ENCODE measurements at places on chromosomes 2 and 18.

DNA sequence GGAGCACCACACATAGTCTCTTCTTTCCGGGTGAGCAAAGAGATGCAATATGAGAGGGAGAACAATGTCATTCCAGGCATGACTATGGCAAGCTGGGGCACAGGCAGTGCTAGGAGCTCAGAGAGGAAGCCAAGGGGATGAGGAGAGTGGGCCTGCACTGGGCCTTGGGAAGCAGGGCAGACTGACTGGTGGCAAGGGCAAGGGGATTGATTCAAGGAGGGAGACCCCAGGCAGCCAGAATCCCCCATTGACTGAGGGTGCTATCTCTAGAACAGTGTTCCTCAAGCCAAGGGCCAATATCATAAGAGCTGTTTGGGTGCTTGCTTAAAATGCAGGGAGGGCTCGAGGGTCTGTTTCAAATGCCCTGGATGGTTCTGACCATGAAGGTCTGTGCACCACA lies 36.1 kb downstream of the MARCO start:
- no peak for DNase-seq

DNA sequence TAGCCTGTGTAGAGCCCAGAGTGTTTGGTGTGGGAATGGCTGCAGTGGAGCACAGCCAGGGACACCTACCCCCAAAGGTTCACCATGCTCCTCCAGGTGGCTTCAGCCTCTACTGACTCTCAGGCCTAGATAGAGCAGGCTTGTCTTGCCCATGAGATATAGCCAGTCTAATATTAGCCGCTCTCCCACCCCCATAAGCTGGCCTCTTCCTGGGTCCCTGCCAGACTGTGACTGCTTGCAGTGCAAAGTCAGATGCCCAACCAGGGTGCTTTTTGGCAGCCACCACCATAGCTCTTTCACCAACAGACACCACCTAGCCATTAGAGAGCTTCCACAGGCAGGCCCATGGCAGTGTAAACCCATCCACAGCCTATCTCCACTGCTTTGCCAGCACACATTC lies 405.3 kb downstream of the MBD2 start:
- DNase-seq, result no peak

DNA sequence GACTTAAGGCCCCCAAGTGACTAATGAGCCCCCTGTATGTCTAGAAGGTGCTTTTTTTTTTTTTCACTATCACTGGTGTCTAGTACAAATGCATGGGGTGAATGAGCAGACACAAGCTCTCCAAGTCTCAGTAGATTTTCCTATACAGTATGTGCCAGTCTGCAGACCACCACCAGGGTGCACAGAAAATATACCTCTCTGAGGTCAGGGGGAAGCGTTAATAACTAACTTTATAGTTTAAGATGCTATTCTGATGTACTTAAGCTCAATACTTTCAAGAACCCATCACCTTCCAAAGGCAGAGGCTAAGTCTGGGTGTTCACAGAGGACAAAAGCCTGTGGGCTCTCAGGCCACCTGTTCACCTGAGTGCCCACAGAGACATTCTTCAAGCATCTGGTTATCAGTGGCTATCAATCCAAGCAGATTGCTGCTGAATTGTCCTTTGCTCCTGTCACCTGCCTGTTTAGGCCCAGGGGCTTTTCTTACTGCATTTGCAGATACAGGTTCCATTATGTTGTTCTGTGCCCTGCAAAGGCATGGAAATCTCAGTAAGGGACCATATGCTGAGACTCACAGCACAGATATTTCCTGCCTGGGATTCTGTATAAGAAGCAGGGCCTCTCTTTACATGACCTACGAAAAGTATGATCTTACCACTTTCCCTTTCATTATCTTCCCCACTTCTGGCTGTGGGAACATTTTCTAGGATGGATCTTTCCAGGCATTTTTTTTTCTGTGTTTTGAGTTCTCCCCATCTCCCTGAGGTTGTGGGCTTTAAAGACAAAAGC lies 534.6 kb downstream of the TNS1 start:
- DNase-seq, result no peak

DNA sequence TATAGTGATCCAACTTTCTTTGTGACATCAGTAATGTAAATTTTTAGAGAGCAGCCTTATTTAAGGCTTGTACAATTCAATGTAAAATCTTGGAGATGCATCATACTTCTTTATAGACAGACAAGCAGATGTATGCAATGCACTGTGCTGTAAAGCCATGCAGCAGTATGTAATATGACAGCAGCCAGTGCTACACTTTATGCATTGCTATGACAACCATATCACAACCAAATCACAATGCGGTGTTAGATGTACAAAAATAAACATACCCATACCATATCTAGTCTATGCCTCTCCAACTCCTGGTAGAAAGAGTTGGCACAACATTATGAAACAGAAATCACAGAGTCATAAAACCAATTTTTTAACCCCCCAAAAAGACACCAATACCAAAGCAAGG lies 110.3 kb upstream of the WDSUB1 start:
- no peak for DNase-seq

- DNase-seq, result no peak
Observed at GRCh38 chr2:57890464-57890863, 156.1 kb upstream of the VRK2 start.

DNA sequence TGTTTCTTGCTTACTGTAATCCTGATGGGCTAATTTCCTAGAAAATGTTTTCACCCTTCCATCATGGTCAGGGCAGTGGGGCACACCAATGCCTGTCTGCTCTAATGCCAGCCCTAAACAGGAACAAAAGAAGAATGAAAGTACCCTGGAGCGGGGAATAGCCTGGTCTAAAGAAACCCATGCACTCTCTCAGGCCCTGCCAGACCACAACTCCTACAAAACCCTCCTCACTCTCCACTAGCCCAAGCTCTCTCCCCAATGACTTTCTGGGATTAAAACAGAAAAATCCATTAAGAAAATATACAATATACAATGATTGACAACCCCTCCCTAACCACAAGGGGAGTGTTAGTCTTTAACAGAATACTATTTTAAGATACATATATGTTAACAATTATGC lies 67.6 kb downstream of the AAK1 start:
- DNase-seq, result no peak

DNA sequence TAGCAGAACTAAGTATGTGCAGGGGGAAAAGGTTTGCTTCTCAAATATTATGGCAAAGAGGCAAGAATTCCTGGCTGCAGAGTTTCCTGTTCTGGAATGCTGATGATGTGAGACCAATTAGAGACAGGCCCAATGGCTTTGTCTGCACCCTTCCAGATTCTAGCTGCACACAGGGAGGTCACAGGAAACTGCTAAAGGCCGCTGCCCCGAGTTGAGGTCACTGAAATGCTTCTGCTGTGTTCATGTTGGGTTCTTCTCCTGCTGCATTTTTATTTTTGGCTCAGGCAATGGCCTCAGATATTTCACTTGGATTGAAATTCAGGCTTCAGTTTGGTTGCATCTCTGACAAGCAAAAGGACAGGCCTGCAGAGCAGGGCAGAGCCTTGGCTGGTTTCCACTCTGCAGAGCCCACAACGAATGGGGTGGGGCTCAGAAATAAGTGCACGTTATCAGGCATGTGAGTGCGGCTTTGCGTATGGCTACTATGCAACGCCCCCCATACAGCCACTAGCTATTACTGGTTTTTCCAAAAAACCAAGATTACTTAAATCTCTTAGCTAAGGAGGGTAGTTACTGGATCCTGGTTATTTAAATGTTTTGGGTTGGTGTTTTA lies 66.9 kb upstream of the FZD5 start:
- no peak for DNase-seq

GRCh38 chr2:236317938-236318396 lies 53.8 kb upstream of the ASB18 start:
- no peak for DNase-seq

GRCh38 chr2:43258547-43259156 lies 32.2 kb upstream of the ZFP36L2 start:
- DNase-seq, result no peak

GRCh38 chr2:88350331-88351248 lies 101.9 kb downstream of the FOXI3 start:
- DNase-seq, result peak; percentile 80

Data from stimulated activated CD4-positive, alpha-beta T cell treated with anti-CD3 and anti-CD28 coated beads, Interleukin-2, amount 100 ng/mL, for 24 hours (primary cell).